Caki2 (cell line): ENCODE measurements at places on chromosomes 13 and 19. TPM values are rescaled to one million over a fixed set of nuclear protein-coding genes. Genes with fewer than 3 reads are reported as not detected.

- no peak for DNase-seq
Measured at GRCh38 chr19:45780146-45780447, 2.2 kb downstream of the DMPK start.

DNA sequence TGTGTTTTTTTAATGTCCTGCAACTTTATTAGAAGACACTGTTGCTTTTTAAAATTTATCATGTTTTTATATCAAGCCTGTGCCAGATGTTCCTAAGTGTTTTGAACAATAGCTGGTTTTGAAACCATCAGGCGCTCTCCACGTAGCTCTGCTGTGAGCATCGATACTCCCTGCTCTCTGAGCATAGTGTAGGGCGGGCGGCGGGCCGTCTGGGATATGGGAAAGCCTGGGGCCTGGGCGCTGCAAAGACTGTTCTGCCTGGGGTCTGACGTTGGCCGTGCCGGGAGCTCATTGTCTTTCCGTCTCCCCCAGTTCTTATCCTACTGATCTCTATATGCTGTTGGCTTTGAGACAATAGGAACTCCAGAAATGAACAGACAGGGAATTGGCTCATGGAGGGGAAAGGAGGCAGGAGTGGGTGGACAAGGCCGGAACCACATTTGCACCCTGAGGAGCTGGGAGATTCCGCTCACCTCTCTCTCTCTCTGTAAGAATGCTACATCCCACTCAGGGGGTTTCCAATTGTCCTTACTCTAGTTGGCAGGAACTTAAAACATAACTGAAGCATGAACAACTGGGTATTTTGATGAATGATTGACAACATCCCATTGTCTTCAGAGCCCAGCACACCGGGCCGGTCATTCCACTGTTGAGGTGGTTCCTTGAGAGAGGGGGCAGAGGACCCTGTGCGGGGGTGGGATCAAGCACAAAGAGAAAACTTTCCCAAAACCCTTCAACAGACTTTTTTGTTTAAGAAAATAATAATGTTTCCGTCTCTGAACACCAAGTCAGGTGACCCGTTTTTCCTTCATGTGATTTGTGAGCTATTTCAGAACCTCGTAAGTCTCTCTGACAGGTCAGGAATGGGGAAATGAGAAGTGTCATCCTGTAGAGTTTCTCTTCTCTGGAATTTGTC is 64.7 kb downstream of the COL4A2 start:
- peak; percentile 96 for DNase-seq

- no peak for DNase-seq
Measured at GRCh38 chr13:79245937-79246577, 160.0 kb downstream of the RBM26 start.

GRCh38 chr19:16381756-16382401 is 57.3 kb downstream of the KLF2 start:
- no peak for DNase-seq

DNA sequence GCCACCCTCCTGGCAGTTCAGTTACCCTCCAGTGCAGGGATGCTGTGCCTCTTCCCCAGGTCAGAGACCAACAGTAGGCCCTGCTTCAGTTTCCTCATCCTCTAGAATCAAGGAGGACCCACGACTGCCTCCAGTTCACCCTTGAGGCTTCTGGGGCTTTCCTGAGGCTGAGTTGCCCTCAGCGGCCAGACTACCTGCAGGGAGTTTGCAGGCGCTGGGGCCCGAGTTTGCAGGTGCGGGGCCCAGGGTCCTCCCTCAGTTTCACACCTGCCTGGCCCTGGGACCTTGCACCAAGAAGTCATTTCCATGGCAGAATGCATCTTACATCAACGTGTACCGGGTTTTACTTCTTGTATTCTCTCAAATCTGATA is 38.9 kb upstream of the C19orf12 start:
- no peak for DNase-seq

DNA sequence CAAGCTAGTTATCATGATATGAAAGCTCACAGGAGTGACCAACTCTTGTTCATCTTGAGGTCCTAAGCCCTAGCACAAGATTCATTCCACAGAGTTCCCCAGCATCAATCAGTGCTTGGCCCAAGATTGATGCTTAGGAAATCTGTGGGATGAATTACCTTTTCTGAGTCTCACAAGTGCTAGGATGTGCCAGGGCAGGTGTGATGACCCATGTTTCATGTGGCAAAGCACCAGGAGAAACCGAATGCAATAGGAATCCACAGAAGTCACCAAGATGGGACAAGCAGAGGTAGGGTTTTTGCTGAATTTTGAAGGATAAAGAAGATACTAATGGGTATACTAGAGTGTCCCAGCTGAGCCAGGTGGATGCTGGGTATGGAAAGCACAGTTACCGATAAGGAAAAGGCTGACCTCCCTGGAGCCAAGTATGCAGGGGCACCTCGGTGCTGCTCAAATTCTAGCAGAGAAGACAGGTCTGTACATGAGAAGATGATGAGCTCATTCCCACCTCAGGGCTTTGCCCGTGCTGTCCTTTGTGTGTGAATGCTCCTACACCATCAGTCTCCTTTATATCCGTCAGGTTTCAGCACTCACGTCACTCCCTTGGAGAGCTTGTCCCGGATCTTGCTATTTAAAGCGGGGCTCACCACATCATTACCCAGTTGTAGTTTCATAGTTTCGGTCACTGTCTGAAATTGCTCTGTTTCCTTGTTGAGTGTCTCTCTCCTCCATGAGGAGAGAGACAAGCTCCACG is 168.9 kb upstream of the TSC22D1 start:
- DNase-seq = no peak

- no peak for DNase-seq
Measured at GRCh38 chr13:22837980-22838647, 342.7 kb upstream of the SGCG start.

- no peak for DNase-seq
Measured at GRCh38 chr13:76516586-76516985, 369.6 kb downstream of the KCTD12 start.

DNA sequence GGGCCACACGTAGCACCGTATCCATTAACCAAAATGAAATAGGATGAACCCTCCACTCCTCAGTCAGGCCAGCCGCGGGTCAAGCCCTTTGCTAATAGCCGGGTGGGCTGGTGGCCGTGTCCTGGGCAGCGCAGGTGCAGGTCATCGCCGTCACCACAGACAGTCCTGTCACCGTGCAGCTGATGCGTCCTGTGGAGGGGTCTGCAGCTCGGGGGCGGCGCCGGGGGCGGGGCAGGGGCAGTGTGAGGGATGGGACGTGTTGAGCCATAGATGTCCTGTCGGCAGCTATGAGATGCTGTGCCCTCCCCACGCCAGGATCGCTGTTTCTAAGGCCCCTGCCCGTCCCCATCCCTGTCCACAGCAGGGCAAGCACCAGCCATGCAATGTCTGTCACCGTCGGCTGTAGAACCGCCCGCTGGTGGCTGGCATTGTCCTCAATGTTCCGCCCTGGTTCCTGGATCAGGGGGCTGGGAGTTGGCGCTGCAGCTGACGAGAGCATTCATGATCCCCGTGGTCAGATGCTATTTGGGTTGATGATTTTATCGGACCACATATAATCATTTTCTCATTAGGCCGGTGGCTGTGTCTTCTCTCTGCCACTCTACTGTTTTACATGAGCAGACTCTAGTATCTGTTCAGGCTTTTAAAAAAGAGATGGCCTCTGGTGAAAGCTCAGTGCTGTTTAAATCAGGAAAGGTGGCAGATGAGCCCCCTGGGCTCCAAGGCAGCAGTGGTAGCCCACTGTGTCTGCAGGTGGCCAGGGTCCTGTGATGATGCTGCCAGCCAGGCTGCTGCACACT is 126.1 kb downstream of the KDM4B start:
- DNase-seq = no peak

GRCh38 chr13:95357875-95358274 is 56.6 kb upstream of the ABCC4 start:
- DNase-seq = no peak

- DNase-seq = no peak
Measured at GRCh38 chr19:38441657-38442348, 8.3 kb downstream of the RYR1 start.

DNA sequence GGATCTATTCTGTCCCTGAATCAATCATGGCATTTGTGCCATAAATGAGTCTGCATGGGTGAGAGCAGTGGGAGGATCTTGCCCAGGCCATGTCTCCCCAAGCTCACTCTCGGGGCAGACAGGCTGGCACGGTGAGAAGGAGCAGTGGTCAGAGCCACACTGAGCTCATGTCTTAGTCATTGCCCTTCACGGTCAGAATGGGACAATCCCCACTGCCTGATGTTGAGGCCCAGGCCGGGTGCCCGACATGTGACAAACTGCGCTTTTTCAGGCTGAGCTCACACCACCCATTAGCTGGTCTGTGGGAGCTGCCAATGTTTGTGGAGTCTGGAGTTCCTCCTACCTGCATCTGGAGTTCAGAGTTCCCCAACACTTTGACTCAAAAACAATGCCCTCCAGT is 481.9 kb downstream of the COG6 start:
- DNase-seq = no peak

DNA sequence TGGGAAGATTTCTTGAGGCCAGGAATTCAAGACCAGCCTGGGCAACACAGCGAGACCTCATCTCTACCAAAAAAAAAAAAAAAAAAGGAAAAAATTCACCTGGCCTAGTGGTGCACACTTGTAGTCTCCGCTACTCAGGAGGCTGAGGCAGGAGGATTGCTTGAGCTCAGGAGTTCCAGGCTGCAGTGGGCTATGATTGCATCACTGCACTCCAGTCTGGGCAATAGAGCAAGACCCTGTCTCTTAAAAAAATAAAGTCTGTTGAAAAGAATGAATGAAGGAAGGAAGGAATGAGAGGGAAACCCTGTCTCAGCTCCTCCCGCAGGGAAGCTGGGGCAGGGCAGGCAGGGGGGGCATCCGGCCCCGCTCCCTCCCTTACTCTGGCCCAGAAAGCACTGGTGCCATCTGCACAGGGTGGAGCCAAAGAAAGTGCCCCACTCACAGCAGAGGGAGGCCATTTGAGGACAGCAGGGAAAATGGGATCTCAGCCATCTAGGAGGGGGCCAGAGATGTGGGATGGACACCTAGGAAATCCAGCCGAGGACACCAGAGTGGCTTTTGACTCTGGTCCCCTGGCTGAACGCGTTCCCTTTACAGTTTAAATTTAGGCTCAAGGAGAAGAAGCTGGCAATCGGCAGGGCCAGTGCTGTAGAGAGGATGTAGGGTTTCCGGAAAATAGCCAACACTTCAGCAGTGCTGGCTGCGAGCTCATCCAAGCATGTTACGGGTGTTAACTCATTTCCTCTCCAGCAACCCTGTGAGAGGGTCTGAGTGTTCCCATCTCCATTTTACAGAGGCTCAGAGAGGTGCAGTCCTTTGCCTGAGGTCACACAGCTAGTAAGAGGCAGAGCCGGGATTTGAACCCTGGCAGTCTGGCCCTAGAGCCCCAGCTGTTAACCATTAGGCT is 3.6 kb upstream of the HPN start:
- no peak for DNase-seq

DNA sequence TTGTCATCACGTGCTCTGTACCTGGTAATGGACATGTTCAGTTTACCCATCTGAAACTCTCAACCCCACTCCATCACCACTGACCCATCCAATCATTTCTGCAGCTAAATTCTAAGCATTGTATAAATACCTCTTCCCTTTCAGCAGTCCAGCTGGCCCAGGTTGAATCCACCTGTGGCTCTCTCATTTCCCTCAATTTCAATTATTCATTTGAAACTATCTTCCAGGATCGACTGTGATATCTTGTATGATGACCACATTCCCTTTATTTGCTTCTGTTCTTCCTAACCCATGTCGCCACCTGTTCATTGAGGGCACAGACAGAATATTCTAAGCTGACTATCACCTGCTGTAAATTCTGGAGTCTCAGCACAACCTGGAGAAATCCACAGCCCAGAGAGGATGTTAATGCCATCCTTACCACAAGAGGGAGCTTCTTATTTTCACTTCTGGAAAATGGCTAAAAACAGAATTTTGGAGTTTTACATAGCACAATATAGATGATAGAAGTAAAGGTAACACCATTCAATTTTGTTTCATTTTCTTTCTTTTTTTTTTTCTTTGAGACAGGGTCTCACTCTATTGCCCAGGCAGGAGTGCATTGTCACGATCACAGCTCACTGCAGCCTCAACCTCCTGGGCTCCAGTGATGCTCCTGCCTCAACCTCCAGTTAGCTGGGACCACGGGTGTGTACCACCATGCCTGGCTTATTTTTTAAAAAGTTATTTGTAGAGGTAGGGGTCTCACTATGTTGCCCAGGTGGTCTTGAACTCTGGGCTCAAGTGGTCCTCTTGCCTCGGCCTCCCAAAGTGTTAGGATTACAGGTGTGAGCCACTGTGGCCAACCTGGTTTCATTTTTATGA is 38.6 kb downstream of the ZNF823 start:
- peak; percentile 25 for DNase-seq

DNA sequence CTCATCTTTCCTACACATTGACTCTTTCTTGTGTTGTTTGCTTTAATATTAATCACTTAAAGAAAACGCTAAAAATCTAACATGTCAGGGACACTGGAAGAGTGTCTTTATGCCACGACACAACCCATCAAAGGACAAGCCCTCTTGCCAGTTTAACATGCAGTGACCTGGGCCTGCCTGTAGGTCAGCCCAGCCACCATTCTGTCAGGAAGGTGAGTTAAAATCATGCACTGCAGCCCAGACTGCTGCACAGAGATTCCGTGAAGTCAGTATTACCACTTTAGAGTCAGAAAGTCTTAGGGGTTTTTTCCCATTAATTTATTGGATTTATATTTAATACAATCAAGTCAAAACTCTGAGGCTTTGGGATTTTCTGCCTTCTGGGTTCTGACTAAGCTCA is 58.0 kb downstream of the TNFRSF19 start:
- DNase-seq = no peak

Gene ZNF208
- not detected in 2 replicates for total RNA-seq

Gene GRIN3B
- not detected in 2 replicates for total RNA-seq

Gene LGALS7
- total RNA-seq = not detected in 2 replicates

Gene ZNF329
- 18.7 and 23.9 TPM in 2 replicates for total RNA-seq

Gene CEACAM20
- not detected in 2 replicates for total RNA-seq

Gene ALOX5AP
- 0.61 and 1.6 TPM in 2 replicates for total RNA-seq

Gene KCNC3
- 0.49 and 0.74 TPM in 2 replicates for total RNA-seq

Gene BEST2
- not detected in 2 replicates for total RNA-seq
